ENCODE measurements at places on chromosomes 16 and 17. TPM values are rescaled to one million over a fixed set of nuclear protein-coding genes. Genes with fewer than 3 reads are reported as not detected.

The UNK gene
- 12.7 TPM for total RNA-seq

The PRRT2 gene
- total RNA-seq: 0.26 TPM

The RFNG gene
- total RNA-seq: 23.5 TPM

The KRT17 gene
- total RNA-seq: 7.1 TPM

The MILR1 gene
- 16.3 TPM for total RNA-seq
